GM12892 (cell line): ENCODE measurements at places on chromosomes 11 and 22.

GRCh38 chr22:33227791-33228190, 169.6 kb upstream of the SYN3 start:
- no peak for DNase-seq

GRCh38 chr11:789943-790342, at the start of gene CEND1:
CEND1 (minus strand) TSS chr11:790090; CDS start chr11:788576, 1,514 bp downstream.
- DNase-seq, result peak; percentile 82

- DNase-seq, result no peak
These were observed 591.2 kb downstream of the INSC start for GRCh38 chr11:15705891-15706290.

DNA sequence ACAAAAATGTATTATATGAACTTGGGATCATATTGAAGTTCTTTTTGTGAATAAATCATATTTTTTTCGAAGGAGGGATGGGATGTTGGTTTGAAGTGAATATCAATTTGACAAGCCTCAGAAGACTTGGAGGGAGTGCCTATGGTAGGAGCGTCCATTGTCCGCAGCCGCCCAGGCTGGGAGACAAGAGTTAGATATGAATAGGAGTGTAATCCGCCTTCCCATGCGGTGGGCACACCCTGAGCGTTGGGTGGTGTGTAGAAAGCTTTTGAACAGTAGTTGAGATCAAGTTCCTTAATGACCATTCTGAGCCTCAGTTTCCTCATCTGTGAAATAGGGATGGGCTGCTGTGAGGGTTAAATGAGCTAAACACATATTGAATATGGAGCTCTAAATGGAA, 7.0 kb downstream of the CD82 start:
- no peak for DNase-seq

DNA sequence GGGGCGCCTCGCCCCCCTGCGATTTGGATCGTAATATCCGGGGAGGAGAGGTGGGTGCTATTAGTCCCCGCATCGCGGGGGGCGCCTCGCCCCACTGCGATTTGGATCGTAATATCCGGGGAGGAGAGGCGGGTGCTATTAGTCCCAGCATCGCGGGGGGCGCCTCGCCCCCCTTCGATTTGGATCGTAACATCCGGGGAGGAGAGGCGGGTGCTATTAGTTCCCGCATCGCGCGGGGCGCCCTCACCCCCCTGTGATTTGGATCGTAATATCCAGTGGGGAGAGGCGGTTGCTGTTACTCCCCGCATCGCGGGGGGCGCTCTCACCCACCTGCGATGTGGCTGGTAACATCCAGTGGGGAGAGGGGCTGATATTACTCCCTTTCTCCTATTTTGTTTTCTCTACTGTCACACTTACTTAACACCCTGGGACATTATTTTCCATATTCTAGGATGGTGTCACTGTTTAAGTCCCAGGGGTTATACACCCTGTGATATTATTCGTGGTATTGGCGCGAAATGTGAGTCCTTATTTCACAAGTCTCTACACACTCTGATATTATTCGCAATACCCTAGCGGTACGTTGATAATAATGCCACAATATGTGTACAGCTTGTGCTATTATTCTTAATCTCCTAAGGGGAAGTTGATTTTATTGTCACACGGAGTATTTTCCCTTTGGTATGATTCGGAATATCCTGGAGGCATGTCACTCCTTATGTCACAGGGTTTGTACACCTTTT, 57.8 kb upstream of the ALDH3B2 start:
- DNase-seq, result peak; percentile 15
